Mesendoderm (in vitro differentiated cells): ENCODE measurements at places on chromosomes 1 and 21.

DNA sequence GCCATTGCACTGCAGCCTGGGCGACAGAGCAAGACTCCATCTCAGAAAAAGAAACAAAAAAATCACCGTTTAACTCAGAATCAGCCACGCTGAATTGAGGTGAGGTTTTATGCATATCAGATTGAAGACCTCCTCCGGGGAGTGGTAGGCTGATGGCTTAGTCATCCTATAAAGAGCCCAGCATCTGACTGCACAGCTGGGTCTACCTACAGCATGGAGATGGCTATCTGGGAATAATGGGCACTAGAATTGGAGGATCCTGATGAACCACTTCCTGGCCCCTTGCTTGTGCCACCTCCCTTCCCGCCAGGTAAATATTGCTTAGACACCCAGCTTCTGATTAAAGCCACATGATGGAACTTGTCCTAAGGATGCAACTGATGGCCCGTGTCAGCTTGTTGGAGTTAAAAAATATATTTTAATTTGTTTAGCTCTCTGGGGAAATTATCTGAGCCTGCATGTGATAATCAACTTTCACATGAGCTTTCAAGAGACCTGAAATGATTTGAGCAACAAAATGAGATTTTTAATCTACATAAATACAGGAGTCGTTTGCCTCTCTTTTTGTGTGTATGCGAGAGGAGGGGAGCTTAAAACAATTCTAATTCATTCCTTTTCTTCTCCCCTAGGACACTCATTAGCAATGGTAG lies 157.2 kb downstream of the KIF26B start:
- DNase-seq, result peak; percentile 16

- DNase-seq, result no peak
These were observed 2028.7 kb downstream of the NCAM2 start for GRCh38 chr21:23026878-23027277.

DNA sequence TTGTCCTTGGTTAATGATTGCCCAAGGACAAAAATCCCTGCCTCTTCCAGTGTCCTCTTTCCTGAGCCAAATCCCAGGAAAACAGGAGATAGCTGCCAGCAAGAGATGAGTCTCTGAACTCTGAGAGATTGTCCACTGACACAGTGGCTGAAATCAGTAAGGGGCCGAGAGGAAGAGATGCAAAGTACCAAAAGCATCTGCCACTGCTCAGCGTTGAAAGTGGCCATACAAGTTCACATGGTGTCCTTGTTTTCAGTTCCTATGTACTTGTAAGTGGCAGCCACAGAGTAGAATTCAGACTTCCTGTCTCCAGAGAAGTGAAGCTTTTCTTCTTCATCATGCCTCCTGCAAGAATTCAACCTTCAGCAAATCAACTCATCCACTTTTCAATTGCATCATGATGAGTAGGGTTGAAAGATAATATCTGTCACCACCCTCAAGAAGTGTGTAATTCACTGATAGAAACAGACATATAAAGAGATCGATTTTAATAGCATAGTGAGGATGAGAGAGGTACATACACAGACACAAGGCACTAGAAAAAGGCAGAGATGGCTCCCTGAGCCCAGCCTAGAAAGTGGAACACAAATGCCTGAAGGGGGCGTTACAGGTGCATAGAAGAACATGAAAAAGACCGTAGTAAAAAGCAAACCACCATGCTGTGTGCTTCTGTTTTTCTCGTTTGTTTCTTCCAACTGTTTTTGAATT lies 185.8 kb downstream of the MRPL39 start:
- peak; percentile 77 for DNase-seq

DNA sequence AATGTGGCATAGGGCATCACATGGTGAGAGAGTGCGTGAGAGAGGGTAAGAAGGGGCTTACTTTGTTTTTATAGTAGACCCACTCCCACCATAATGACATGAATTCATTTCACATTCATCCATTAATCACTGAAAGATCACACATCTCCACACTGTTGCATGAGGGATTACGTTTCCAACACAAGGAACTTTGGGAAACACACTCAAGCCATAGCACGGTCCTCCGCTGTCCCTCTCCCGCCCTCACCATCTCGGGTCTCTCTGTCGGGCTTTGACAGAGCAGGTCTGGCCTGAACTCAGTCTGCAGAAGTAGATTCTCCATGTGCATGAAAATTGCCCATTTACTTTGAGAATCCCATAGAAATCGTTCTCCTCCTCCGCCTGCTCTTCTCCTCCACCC lies 312.2 kb downstream of the MATN1 start:
- no peak for DNase-seq
